ENCODE measurements at places on chromosomes 3 and 15.
A peak's percentile ranks its signal among the peaks of the same experiment; 100 is the strongest.

GRCh38 chr15:53397041-53397616 is 362.3 kb downstream of the WDR72 start:
- no peak for DNase-seq

GRCh38 chr3:32450992-32451659 is 51.5 kb downstream of the CMTM6 start:
- peak; percentile 0 for DNase-seq

GRCh38 chr15:40238532-40239403 is at the start of gene PAK6:
Gene PAK6 (plus strand): TSS chr15:40239063. CDS start chr15:40264786, 25,723 bp downstream.
- peak; percentile 55 for DNase-seq

GRCh38 chr3:138284079-138284478 is 45.6 kb downstream of the NME9 start:
- DNase-seq, result no peak

DNA sequence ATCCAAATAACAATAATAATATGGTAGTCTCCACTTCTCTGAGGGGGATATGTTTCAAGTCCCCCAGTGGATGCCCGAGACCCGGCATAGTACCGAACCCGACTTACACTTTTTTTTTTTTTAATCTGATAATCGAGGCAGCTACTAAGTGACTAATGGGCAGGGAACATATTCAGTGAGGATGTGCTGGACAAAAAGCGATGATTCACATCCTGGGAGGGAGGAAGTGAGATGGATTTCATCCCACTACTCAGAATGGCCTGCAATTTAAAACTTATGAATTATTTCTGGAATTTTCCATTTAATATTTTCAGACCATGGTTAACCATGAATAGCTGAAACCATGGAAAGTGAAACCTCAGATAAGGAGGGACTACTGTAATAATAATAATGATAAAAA is 49.5 kb upstream of the SELENOK start:
- no peak for DNase-seq

DNA sequence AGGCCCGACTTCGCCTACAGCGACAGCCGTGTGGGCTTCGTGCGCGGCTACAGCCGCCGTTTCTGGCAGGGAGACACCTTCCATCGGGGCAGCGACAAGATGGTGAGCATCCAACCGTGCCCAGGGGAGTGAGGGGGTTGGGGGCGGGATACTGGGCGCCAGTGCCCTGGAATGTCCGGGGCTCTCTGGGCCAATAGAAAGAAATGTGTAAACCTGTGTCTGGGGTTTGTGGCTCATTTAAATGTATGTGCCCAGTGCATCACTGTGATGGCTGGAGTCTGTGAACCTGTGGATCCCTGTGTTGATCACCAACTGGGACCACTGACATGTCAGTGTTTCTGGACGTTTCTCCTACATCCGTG is 423 bp downstream of the CHAC1 start:
- no peak for DNase-seq

DNA sequence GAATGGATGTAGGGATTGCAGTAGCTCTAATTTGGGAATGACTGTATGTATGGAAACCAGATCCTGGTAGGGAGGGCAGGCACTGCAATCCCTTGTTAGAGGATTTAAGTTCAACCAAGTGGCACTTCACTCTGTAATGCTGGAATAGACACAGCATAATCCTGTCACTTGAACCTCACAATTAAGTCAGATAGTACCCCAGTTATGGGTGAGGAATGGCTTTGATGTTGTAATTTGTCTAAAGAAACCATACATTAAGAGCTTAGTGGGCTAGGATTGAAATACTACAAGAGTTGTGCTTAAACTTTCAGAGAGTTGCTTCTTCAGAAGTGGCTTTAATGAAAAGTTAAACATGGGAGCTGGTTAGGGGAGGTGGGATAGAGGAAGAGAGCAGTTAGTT is 9.3 kb downstream of the RAB7A start:
- DNase-seq, result no peak

GRCh38 chr3:23248594-23249131 is 45.5 kb downstream of the UBE2E2 start:
- no peak for DNase-seq

DNA sequence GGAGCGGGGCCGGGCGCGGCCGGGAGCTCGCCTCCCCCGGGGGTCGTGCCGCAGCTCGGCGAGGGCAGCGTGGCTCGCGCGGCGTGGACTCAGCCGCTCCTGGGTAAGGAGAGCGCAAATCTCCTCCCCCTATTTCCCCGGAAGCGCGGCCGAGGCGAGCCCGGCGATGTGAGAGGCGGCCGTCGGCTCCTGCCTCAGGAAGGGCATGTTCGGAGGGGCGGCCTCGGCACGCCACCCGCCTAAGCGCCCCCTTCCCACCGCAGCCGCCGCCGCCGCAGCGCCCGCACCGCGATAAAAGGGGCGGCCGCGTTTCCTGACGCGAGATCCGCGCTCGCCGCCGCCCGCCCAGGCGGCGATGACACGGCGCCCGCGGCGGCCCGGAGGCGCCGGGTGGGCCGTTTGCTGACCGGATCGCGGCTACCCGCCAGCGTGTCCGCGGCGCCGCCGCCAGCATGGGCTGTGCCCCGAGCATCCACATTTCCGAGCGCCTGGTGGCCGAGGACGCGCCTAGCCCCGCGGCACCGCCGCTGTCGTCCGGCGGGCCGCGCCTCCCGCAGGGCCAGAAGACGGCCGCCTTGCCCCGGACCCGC is at the start of gene PDE8A:
TSS of gene PDE8A (plus strand) at position 146 of the 590 bp plus-strand sequence. CDS start at position 453, 307 bp downstream.
- no peak for DNase-seq

DNA sequence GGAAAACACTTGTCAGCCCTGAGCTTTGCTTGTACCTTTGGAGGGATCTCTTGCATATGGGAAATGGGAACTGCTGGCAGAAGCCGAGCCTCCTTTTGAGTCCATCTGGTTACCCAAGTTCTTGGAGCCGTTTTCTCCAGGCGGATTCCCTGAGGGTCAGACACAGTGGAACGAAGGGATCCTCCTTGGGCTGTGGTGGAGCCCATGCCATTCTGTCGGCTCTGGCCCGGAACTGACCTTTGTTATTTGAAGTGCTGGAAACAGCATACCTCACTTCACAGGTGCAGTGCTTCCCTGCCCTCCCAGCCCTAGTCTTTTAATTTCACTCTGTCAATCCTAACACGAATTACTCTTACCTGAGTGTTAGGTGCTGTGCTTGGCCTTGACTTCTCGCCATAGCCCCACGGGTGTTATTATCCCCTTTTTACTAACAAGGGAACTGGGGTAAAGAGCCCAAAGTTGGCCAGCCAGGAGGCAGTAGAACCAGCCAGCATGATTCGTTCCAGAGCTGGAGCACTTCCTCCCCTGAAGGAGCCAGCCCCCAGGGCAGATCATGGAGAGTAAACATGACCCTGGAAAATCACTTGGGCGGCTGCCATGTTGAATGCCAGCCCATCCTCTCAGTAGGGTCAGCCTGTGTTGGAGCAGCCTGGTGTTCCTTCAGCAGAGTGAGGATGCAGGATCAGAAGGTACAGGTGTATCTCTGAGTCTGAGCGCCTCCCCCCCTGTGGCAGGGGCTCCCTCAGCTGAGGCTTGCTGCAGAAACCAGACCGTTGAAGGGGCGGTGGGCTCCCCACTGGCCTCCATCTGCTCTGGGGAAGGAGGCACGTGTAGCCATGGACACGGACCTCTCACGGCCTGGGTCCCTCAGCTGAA is 143.2 kb downstream of the DNAJB8 start:
- DNase-seq, result no peak

DNA sequence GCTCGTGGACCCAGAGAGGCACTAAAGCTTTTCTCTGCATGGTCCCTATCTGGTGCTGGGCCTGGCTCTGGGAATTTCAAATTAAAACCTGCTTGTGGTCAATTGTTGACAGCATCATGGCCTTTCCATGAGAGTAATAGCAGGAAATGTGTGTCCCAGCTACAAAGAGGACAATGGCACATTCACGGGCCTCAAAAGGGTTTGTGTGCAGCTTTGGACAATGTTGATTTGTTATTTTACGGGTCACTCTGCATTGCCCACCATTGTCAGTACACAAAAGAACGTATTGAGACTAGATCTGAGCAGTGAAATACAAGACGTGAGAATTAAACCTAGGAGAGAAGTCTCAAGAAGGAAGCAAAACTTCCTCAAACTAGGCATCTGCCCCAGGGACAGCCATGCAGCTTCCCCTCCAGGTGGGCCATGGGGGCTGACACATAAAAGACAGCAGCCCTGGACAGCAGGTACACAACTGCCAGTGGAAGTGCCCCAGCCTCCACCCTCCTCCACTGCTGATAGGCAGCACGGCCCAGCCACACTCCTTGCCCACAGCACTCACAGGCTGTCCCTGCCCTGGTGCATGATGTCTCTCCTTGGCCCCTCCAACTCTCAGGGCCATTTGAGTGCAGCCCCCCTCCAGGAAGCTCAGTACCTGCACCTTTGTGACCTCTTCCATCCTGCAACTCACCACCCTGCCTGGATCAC is 15.9 kb upstream of the LTF start:
- DNase-seq, result no peak

DNA sequence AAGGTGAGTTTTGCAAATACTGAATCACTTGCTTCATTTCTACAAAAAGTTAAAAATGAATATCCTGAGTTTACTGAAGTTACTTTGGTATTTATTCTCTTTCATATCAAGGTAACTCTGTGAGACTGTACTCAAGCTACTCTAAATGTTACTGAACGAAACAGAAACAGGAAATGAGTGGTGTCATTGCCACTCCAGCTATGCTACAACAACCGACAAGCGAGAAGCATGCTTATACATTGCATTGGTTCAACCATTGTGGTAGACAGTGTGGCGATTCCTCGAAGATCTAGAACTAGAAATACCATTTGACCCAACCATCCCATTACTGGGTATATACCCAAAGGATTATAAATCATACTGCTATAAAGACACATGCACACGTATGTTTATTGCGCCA is 313.2 kb upstream of the THBS1 start:
- no peak for DNase-seq

GRCh38 chr15:41182266-41182665 is 48.3 kb downstream of the EXD1 start:
- no peak for DNase-seq

GRCh38 chr3:140762746-140763145 is 84.9 kb downstream of the TRIM42 start:
- no peak for DNase-seq

GRCh38 chr3:52721002-52721729 is 15.3 kb downstream of the SPCS1 start:
- DNase-seq, result no peak

DNA sequence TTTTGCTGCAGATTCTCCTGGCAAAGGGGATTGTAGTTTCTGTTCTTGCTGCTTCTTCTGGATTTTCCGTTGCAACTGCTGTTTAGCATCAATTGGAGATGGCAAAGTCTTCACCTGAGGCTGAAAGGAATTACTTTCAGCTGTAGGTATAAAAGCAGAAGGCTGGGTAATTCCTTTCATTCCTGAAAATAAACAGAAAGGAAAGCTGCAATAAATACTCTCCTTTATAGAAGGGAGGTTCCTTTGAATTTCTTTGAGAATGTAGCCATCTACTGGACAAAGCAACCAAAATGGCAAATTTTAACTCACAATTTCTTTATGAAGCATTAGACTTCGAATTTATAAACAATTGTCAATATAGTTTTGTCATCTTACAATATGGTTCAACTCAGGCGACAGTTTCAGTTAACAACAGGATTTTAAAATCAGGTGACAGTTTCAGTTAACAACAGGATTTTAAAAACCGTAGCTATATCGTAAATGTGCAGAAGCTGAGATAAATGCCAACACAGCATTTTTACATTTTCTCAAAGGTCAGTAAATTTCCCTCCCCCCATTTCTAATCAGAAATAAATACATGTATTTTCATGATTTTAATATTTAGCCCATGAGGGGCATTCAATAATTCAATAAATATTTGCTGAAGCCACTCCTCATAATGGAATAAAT is 104.9 kb upstream of the NEDD4 start:
- DNase-seq, result no peak
